ENCODE measurements at places on chromosomes 6 and 20.

DNA sequence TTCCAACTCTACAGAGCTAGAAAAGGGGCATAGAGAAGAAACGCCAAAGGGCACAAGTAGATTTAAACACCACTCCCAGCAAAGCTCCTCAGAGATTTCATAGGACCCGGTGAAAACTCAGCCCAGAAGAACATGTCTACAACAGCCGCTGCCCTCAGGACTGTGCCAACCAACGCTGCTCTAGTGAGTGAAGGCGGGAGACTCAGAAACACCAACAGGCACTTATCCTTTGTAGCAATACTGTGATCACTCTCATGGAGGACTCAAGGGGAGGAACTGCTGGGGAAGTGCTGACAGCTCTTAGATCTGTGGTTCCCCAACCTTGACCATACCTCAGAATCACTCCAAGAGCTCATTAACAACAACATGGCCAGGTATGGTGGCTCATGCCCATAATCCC lies 39.5 kb downstream of the STAU1 start:
- no peak for DNase-seq

- no peak for DNase-seq
Measured at GRCh38 chr6:12113190-12113577, 101.1 kb downstream of the HIVEP1 start.

DNA sequence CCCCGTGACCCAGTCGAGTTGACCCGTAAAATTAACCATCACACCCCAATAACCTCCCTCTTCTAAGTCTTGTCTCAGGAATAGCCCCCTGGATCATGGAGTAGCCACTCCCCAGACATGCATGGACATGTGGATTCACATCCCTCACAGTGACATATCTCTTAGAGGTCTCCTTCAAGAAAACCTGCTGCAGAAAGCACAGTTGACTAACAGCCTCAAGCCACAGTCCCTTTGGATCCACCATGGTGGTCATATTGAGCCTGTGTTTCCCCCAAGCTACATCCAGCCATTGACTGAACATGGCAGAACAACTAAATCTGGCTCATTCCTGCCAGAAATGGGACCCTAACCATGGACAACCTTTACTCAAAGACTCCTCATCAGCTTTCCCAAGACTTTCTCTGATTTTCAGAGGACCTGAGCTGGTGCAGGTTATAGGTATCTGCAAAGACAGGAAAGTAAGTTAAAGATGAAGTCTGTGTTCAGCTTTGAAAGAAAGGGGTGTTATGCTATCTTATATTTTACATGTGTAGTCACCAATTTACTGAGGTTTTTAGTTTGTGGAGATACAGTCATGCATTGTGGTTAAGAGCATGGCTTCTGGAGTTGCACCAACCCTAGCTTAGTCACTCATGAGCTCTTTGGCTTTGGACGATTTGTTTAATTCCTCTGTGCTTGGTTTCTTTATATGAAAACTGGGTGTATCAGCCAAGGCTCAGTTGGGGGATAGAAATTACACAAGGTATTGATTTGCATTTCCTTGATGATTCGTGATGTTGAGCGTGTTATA lies 219.1 kb downstream of the MYLK4 start:
- no peak for DNase-seq

DNA sequence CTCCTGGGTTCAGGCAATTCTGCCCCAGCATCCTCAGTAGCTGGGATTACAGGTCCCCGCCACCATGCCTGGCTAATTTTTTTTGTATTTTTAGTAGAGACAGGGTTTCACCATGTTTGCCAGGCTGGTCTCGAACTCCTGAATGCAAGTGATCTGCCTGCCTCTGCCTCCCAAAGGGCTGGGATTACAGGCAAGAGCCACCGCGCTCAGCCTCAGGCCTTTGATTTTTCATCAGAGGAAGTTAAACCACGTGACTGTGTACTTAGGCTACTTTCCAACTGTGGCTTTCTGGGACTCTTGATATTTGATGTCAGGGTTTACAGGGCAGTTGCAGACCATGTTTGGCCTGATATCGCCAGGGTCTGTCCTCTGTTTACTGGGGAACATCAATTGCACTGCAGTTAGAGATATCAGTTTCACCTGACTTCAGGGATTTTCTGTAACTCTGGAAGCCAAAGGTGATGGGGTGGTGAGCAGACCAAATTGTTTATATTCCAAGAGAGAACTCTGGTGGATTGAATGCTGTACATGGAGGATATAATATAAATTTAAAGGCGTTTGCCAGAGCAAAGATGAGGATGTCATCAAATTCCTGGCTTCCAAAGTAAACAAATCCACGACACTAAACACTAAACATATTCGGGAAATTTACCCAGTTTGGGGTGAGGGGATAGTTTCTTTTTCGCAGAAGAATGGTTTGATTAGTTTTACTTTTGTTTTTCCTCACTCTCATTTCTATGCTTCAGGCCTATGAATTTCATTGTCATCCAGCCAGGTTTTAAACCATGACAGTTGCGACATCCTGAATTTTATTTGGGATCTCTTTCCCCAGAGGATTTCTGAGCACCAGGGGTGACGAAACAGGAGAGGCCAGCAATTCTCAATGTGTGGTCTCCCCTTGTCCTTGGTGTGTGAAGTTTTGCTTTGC lies 4.2 kb downstream of the PSMF1 start:
- DNase-seq = no peak

DNA sequence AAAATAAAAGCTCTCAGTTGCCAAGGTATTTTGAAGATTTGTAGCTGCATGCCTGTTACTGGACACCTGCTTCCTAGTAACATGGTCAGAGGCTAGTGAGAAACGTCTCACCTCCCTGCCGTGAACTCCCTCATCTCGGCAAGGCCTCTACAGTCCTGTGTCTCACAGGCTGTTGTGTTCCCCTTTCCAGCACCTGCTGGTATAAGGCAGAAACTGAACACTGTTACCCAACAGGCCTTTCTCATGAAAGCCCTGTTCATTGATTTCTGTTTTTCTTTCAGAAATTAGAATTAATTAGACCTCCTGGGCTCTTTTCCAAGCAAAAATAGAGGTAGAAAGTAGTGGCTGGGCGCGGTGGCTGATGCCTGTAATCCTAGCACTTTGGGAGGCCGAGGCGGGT lies 17.6 kb upstream of the SRSF3 start:
- no peak for DNase-seq
